Right atrium auricular region (tissue), 2 donors: ENCODE measurements at places on chromosomes 7 and 10.

DNA sequence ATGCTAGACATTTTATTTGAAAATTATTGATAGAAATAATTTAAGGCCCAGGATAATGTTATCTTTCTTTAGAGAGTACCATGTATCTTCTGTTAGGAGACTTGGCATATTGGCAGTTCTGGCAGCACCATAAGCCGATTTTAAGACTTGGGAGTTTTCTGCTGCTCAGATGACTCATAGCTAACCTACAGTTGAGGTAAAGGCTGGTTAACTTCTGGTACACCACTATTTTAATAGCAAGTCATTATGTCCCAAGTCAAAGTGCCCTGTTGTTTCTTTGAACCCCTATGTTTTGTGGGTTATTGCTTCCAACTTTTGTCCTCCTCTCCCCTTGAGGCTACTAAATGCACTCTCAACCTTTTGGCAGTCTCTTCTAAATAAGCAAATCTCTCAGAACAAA is 25.2 kb downstream of the ATRNL1 start:
- DNase-seq, result no peak

GRCh38 chr7:18361756-18362155 is 133.8 kb upstream of the HDAC9 start:
- DNase-seq, result no peak

- no peak for DNase-seq
Measured at GRCh38 chr10:24974976-24975375, 22.6 kb upstream of the PRTFDC1 start.

DNA sequence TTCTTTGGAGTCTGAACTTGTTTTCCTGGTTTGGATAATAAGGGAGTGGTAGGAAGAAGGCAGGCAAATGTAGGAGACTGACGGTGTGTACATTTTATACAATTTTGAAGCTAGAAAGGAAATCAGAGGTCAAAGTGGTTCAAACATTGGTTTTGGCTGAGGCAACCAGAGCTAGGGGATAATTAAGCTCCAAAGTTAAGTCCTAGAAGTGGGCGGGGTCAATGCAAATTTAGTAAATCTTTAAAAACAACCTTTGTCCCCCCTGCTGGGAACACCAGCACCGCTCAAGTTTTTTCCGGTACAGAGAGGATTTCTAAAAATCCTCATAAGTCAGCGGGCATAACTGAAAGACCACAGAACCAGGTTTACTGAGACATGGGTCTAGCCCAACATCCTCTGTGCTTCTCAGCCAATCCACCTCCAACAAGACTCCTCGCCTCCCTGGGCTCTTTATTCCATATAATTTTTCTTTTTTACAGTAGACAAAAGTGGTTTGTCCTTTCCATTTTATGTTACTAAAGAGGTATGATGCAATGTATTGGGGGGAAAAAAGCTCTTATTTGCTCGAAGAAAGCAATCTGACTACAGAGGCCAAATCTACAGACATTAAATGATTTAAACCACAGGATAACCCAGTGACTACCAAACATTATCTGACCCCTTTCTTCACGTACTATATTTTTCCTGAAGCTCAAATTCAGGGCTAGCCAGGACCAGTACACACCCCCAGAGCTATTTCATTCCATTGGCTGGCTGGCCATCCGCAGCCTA is 1.6 kb downstream of the GLUD1 start:
- no peak for DNase-seq

DNA sequence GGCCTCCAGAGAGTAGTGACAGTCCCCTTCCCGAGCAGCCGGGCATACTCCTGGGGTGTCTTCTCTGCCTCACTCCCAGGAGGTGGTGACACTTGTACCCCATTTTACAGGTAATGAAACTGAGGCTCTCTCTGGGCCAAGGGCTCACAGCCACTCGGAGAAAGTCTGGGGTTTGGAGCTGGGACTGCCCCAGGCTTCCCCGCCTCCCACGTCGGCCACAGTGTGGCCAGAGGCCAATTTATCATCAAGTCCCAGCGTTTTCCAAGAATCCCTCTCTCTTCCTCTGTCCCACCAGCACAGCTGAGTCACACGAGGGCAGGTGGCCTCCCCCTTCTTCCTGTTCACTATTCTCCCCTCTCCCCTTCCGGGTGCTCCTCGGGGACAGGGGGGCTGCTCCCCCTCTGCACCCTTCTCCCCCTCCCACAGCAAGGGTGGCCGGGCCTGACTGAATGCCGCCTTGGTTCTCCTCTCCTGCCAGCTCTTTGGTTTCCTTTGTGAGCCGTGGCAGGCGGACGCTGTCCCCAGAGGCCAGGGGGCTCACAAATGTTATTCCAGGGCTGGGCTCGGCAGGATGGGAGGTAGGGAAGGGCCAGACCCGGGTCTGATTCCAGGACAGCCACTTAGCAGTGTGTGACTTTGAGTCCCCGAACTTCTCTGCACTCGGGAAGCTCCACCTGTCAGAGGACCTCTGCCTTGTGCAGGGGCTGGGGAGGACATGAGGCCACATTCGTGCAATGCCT is 17.7 kb downstream of the CLIP2 start:
- no peak for DNase-seq

- DNase-seq, result no peak
Measured at GRCh38 chr10:53406532-53406931, 633.9 kb upstream of the MBL2 start.

DNA sequence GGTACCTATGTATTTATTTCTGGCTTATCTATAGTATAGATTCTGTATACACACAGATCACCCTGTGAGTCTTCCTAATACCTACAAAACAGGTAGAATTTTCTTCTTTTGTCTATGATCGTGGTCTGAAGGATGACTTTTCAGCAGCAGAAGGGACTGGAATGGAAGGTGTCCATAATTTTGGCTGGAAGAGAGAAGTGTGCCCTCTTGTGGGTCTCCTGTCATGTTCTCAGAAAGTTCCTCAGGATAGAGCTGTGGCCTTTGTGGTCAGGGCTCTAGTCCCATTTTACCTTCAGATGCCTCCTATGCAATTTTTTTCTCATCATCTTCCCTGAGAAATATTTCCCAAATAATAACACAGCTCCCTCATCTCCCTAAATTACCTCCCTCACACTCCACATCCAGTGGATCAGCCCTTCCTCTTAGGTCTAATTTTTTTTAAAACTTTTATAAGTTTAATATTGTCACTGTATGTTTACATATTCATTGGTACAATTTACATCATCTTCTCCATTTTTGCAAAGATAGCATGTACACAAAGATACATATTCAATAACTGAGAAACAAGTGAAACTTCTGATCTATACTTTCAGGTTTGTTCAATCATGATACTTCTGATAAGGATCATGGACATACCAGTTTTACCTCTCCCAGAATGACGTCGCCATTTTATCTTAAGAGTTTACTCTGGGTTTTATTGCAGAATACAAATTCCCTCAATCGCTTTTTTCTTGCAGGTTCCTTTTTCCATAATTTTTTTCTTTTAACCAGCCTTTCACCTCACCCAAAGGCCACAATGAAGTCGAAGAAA is 112.7 kb downstream of the REEP3 start:
- no peak for DNase-seq

DNA sequence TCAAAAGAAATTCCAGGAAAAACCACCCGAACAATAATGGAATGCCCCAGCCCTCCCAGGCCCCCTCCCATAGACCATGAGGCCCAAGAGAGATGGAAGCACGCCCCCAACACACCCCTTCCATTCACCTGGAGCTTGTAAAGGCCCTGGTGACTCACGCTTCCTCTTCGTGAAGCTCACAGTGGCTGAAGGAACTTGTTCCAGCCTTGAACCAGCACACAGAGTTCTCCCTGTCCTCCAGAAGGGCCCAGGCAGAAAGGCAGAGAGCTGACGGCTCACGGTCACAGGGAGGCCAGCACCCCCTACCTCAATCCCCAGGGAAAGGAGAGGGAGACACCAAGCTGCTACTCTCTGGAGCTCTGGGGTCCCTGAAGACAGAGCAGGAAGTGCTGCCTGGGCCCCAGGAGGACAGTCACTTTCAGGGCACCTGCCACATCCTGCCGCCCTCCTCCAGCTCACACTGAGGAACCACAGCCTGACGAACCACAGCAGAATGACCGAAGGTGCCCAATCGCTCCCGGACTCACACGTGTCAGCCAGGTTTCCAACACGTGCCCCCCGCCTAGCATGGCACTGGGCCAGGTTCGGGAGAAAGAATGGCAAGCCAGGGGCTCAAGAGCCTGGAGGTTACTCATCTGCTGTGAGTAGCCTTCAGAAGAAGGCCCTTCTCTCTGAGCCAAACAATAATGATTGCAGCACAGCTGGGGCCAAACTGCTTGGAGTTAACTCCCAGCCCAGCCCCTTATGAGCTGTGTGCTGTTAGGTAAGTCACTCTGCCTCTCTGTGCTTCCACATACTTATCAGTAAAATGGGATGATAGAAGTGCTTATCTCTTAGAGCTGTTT is 52.8 kb downstream of the DLG5 start:
- no peak for DNase-seq

DNA sequence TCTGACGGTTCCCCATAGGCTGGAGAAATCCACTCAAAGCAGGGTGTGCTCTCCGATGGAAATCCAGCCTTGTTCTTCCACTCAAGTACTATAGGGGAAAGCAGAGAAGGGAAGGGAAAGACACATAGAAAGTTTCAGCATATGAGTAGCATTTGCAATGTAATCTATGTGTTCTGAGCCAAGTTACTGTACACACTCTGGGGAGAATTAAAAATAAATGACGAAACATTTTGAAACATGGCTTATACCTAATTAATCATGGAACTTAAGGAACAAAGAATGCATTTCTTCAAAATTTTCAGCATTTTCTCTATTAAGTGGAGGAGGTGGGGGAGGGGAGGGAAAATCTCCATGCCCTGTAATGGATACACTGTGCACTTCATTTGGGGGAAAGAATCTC is 198.1 kb upstream of the HABP2 start:
- DNase-seq, result no peak

DNA sequence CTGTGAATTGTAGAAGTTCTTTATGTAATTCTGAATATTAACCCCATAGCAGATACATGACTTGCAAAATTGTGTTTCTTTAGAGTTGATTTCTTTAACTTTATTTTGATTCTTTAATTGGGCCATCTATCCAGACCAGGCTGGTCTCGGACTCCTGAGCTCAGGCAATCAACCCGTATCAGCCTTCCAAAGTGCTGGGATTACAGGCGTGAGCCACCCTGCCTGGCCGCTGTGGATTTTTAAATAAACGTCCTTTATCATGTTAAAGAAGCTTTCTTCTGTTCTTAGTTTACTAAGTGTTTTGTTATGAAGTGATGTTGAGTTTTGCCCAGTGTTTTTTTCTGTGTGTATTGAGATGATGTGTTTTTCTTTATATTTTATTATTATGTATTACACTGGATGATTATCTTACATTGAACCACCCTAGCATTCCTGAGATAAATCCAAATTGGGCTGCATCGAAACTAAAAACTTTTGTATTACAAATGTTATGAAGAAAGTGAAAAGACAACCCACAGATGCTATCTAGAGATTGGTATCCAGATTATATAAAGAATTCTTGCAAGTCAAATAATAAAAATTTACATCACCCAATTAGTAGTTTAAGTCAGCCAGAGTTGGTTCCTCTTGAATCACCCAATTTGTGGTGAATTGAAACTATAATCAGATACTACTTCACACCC is 118.1 kb downstream of the TPST1 start:
- no peak for DNase-seq

GRCh38 chr10:112716076-112716475 is 234.0 kb upstream of the TCF7L2 start:
- no peak for DNase-seq

DNA sequence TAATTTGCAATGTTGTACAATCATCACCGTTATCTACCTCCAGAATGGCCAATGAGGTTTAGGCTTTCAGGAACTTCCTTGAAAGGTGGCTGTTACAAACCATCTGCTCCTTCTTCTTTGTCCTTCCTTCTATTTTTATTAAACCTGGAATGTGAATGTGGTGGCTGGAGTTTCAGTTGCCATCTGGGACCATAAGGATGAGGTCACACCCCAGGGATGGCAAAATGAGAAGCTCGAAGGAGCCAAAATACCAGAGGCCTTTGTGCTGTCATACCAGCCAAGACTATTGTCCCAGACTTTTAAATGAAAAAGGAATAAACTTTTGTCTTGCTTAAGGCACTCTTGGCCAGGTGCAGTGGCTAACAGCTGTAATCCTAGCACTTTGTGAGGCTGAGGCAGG is 30.9 kb upstream of the LMTK2 start:
- no peak for DNase-seq

- no peak for DNase-seq
Measured at GRCh38 chr10:729213-729612, 39.7 kb upstream of the DIP2C start.

GRCh38 chr7:122719010-122719578 is 16.4 kb upstream of the RNF148 start:
- DNase-seq, result no peak

GRCh38 chr10:119768455-119769094 is 42.7 kb downstream of the INPP5F start:
- no peak for DNase-seq

GRCh38 chr7:152527610-152528032 is 91.8 kb upstream of the KMT2C start:
- no peak for DNase-seq

GRCh38 chr7:113084496-113085172 is 2.0 kb downstream of the GPR85 start:
- DNase-seq, result no peak

GRCh38 chr10:128684215-128684614 is 558.0 kb upstream of the MKI67 start:
- DNase-seq, result no peak

DNA sequence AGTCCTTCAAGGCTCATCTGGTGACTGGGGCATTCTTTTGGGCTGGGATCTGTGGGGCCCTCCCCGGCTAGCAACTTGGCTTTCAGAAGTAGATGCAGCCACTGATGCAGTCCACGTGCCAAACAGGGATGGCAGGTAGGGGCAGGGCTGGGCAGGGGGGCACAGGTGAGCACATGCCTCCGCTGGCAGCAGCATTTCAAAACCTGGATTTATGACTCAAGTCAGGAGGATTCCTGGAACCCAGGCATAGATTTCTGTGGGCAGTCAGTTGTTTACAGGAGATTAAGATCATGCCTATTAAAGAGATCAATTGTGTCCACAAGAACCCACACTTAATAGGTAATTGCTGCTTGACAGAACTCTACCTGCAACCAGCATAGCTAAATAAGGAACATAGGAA is 839 bp upstream of the HABP2 start:
- DNase-seq, result no peak

DNA sequence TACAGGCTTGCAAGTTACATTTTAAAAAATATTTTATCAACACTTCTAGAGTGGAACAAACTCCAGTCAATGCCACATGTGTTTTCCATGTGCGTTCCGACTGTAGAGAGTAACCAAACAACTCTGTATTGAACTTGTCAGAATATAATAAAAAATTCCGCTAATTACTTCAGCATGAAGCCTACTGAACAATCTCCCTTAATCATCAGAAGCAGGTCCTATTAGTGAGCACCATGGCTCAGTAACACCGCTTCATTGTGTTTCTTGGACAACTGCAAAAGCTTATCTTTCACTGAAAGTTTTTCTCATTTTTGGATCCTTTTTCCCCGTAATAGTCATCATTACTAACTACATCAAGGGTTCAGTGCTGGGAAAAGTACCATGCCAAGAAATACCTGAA is 117.0 kb downstream of the MKX start:
- DNase-seq, result no peak

- no peak for DNase-seq
Measured at GRCh38 chr7:96527133-96527827, 182.4 kb downstream of the SEM1 start.

GRCh38 chr10:18658271-18659124 is 733 bp upstream of the ARL5B start:
- DNase-seq, result no peak

GRCh38 chr7:44958645-44959344 is 20.0 kb downstream of the MYO1G start:
- no peak for DNase-seq
